ENCODE measurements at places on chromosomes 1 and 21.

DNA sequence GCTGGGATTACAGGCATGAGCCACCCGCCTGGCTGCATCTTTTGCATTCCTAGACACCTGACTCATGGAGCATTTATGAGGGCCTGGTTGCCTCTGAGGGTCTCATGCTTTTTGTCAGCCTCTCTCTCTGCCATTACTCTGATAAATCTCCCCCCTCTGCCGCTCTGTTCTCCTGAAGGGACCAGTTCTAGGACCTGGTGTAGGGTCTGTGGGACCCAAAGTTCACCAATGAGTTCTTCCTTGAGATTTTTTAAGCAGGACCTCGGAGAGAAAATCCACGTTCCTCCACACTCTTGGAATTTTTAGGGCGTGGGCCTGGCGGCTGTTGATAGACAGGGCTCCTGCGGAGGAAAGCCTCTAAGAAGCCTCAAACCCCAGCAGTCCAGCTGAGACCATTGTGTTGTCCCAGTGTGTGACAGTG lies 91.9 kb upstream of the ERRFI1 start:
- peak; percentile 62 for DNase-seq

DNA sequence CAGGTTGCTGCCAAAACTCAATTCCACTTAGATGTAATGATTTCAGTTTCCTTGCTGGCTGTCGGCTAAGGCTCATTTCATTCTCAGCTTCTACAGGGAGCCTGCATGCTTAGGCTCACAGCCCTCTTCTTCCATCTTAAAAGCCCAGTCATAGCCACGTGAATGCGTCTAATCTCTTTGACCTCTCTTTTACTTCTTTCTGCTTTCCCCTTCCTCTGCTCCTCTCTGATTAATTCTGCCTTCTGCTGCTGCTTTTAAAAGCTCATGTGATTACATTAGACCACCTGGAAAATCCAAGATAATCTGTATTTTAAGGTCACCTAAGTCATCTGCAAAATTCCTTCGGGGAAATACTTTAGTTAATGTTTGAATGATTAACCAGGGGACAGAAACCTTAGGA lies 812.8 kb upstream of the BRINP3 start:
- DNase-seq = no peak

DNA sequence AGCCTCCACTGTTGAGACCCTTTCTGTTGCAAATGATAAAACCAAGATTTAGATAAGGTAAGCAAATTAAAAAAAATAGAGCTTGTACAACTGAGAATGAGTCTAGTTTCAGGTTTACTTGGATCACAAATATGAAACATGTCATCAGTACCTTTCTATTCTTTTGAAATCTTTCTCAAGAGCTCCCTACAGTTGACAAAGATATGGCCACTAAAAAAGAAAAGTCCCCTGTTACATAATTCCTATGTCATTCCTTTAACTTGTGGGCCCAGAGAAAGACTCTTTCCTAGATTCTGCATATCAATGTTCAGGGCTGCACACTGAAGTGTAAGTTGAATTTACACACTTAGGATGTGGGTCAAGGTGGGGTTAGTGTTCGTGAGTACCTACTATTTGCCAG lies 168.1 kb downstream of the PLA2G4A start:
- DNase-seq = no peak

DNA sequence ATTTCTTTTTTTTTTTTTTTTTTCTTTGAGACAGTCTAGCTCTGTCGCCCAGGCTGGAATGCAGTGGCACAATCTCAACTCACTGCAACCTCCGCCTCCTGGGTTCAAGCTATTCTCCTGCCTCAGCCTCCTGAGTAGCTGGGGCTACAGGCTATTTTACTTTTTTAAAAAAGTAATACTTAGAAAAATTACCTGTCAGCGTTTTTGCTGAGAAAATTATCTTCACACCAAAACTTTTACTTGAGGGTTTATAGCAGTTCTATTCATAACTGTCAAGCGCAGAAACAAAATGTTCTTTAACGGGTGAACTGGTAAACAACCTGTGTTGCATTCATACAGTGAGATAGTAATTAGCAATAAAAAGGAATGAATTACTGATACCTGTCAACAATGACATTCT lies 1.5 kb upstream of the SLC25A24 start:
- DNase-seq = no peak

DNA sequence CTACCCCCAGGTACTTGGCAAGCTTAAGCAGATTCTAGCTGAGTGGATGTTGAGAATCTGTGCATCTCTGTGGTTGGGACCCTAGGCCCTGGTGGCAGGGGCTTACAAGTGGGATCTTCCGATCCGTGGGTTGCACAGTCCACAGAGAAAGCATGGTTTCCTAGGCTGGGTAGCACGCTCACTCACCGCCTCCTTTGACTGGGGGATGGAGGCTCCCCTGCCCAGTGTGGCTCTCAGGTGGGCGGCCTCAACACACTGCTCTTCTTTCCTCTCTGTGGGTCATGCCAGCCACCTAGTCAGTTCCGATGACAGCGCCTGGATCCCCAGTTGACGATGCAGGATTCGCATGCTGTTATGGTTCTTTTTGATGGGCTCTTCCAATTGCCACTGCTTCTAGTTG lies 639.5 kb upstream of the ADAMTS5 start:
- no peak for DNase-seq

GRCh38 chr1:97906567-97907241 lies 14.1 kb downstream of the DPYD start:
- DNase-seq = peak; percentile 87

GRCh38 chr1:66954208-66954607 lies 29.4 kb downstream of the MIER1 start:
- no peak for DNase-seq

DNA sequence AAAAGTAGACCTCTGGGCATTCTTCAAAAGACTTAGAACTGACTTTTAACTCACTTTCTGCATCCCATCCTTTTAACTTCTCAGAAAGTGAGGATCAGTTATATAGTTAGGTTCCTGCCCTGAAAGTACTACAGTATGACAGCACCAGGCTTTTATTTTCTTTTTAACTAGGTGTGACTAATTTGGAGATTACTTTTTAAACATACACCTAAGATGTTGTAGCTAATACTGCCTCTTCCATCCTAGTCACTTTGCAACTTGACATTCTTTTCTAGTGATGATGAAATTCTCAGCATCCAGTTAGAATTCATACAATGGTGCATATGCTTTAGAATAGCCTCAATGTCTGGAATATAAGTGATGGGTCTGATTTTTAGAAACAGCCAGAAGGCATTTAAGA lies 24.6 kb downstream of the RUNX1 start:
- no peak for DNase-seq

- no peak for DNase-seq
Measured at GRCh38 chr21:25858325-25858724, 123.6 kb downstream of the GABPA start.

GRCh38 chr1:241895013-241895412 lies 47.0 kb downstream of the EXO1 start:
- DNase-seq = no peak

Data from amniotic epithelial cell (primary cell).